Activated CD4-positive, alpha-beta T cell treated with anti-CD3 and anti-CD28 coated beads, Interleukin-2, amount 50 U/mL, for 1 hour (primary cell): ENCODE measurements at places on chromosomes 4 and X.

GRCh38 chr4:15976456-15977447 lies 13.8 kb upstream of the FGFBP2 start:
- DNase-seq: no peak

DNA sequence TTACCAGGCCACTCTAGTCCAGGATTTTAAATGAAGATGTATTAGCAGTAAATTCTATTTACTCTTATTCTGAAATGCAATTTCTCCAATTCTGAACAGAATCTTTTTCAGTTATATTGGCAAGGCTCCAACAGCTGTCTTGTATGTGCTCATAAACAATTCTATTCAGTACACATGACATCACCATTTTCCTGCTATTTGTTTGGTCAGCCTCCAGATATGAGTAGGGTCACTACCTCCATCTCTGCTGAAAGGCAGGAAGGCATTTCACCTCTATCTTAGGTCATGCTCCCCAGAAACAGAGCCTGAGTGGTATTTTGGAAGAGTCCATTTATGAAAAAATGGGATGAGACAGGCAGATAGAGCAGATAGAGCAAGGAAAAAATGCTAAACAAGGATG lies 151.1 kb upstream of the ADGRL3 start:
- DNase-seq: no peak

GRCh38 chrX:148466292-148466691 lies 34.1 kb upstream of the AFF2 start:
- DNase-seq: no peak

DNA sequence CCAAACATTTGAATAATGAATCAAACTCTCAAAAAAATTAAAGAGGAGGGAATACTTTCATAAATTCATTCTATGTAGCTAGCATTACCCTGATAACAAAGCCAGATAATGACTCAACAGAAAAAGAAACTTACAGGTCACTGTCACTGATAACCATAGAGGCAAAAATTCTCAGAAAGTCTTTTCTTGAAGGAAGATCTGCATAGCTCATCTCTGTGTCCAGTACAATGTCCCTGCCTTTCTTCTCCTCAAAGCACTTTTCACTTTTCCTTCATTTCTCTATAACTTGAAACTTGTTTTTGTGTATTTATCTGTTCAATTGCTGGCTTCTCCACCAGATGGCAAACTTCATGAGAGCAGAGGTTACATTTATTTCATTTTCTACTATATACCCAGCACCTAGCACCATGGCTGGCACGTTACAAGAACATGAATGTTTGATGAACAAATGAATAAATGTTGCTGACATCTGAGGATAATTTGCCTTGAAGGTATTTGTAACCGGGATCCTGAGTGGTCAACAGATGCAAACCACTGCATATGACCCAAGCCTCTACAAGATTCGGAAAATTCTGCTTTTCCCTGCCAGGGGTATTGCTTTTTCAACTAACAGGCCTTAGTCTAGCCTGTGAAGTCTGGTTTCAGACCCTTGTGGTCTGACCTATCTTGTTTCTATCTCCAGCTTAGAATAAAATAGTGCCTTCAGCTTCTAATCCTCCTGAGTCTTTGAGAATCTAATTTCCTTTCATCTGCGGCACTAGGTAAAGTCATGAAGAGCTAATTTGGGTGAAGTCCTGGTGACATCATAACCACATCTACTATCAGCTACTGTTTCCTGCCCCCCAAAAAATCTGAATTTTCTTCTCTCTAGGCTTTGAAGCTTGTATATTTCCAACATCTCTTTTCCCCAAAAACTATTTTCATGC lies 52.5 kb upstream of the ANTXR2 start:
- peak; percentile 28 for DNase-seq

GRCh38 chr4:84530871-84531270 lies 31.8 kb upstream of the NKX6-1 start:
- no peak for DNase-seq

DNA sequence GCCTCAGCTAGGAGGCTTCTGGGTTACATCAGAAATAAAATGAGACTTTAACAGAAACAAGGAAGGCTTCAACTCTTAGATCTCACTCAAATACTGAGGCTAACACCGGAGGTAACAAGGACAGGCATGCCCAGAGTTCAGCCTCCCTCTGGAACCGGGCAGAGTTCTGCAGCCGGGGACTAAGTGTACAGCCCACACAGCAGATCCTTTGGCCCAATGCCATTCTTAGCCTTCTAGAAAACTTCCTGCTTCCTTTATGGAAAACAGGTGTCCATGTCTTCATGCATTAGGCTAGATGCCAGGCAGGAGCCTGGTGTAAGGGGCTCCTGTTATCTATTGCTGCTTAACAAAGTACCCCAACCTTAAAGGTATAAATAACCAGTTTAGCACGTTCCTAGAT lies 369.7 kb downstream of the BCOR start:
- DNase-seq: no peak

DNA sequence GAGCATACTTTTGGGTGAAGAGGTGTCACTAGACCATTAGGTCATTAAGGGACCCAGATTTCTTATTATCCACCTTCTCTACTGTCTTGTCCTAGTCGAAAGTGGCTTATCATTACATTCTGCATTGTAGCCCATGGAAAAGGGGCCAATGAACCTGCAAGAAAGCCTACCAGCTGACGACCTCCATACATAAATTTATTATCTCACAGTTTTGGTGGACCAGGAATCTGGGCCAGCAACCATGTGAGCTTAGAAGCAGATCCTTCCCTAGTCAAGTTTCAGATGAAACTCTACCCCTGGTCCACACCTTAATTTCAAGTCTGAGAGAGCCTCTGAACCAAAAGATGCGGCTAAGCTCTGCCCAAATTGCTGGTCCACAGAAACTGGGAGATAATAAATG lies 37.6 kb downstream of the RPS6KA3 start:
- DNase-seq: no peak

DNA sequence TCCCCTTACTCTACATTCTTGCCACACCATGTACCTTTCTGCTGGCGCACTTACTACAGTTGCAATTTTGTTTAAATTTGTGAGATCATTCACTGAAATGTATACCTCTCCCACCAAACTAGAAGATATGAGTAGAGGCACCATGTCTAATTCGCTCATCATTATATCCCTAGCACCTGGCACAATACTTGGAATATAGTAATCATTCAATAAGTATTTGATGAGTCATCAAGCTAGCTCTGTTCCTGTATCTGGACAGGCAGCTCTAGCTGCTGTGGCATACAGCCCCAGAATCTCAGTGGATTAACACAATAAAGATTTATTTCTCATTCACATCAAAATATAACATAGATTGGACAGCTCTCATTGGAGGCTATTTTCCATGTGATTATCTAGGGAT lies 245.9 kb downstream of the IDS start:
- DNase-seq: no peak

GRCh38 chr4:2874861-2875260 lies 31.2 kb downstream of the ADD1 start:
- no peak for DNase-seq

- no peak for DNase-seq
Measured at GRCh38 chrX:154712781-154713740, 37.8 kb downstream of the GAB3 start.

- no peak for DNase-seq
Measured at GRCh38 chr4:104519588-104519987, 24.9 kb upstream of the CXXC4 start.

DNA sequence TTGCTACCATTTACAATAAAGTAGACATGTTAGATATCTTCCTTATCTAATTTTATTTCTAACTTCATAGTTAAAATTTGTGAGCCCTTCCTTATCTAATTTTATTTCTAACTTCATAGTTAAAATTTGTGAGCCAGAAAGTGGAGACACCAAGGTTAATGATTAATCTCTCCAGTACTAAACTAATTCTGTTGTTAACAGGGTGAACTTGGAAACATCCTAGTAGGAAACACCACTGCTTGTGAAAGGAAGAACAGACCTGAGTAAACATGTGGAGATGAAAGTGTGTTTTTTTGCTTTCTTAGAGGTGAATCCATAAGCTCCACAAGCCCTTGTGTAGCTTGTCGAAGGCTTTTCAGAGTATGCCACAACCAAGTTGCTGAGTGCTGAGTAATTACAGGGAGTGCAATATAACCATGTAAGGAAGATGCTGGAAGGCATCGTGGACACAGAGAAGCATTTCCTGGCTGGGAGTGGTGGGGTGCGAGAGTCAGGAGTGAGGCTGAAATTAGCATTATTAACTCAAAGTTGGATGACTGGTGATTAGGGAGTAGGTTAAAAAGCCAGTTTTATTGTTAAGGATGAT lies 118.6 kb upstream of the NEIL3 start:
- no peak for DNase-seq

DNA sequence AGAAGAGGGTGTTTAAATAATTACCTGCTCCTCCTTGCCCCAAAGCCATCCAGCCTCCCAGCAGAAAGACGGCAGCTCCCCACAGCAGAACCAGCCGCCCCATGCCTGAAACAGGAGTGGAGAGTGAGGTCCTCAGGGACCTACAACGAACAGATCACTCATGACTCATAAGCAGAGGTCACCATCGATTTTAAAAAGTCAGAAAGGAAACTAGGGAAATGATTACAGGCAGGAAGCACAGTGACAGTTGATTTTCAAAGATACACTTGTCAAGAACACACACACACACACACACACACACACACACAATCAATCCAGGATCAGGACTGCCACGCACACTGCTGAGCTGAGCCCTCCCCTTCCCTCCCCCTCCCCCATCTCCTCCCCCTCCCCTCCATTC lies at the start of gene CRLF2:
Gene CRLF2 (minus strand): TSS at position 118 of the 400 bp plus-strand sequence. CDS start 15 bp downstream, at position 103.
- peak; percentile 13 for DNase-seq

DNA sequence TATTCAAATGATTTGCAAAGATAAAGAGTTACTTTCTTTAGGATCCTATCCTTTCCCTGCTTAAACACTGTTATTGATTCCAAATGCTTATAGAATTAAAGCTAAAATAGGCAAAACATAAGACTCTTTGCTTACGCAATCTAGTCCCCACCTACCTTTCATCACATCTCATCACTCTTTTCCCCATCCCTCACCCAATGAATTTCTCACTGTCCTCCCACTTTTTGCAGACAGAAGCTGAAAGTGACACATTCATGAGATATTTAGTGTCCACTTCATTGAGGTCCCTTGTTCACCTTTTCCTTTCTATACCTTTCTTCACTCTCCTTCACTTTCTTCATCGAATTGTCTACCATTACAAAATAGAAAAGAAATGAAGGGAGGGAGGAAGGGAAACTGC lies 424 bp downstream of the SATL1 start:
- DNase-seq: no peak

- DNase-seq: no peak
Measured at GRCh38 chrX:105526431-105526830, 295.9 kb upstream of the NRK start.

- no peak for DNase-seq
Measured at GRCh38 chr4:5979981-5980380, 38.2 kb downstream of the C4orf50 start.

- no peak for DNase-seq
Measured at GRCh38 chr4:121192480-121192879, 28.4 kb upstream of the TNIP3 start.

GRCh38 chr4:140048419-140048995 lies 105.5 kb downstream of the MAML3 start:
- DNase-seq: no peak

DNA sequence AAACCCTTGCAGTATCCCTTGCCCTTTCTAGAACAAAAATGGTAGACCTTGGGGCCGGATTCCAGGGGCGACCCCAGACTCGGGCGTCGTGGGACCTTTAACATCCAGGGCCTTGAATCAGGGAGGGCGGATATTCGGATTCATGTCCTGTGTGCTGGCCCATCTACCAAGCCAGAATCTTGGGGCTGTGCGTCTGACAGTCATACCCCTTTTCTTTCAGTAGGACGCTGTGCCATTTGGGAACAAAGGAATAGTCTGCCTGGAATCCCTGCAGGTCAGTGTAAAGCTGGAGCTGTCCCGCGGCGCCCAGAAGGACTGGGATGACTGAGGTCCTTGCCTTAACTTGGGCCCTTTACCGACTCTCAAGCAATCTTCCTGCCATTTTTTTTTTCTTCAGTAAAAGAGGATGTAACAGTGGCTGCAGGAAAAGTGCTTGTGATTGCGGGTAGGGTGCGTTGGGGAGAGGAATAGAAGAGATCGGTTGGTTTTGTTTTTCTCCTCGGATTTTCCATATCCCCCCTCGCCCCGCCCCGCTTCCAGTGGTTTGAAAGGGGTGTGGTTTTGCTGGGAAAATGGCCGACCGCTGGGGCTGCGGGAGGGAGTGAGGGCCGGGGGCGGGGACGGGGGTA lies 518 bp downstream of the ARMCX1 start:
- DNase-seq: no peak

GRCh38 chrX:109704563-109704962 lies 28.5 kb downstream of the ACSL4 start:
- no peak for DNase-seq

DNA sequence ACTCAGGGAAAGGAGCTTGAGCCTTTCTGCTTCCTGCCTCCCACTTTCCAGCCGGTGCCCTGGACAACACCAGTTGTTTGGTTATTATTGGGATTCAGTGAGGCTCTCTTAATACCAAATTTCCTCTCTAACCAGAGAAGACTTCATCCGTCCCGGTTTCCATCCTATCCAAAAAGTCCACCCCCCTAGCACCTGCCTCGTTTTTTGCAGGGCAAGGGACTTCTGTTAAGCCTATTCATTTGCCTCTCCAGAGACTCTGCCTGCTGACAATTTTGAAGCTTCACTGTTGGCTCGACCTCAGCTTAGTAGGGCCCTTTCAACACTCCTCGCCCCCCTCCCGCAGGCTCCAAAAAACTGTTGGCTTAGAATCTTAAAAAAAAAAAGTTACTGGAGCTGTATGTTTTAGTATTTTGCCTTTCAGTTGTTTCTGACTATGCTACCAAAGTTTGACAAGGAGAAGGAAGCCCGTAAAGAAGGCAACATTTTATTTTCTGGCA lies 779 bp upstream of the PRSS12 start:
- no peak for DNase-seq

- no peak for DNase-seq
Measured at GRCh38 chr4:152613351-152613750, 66.4 kb downstream of the TMEM154 start.

DNA sequence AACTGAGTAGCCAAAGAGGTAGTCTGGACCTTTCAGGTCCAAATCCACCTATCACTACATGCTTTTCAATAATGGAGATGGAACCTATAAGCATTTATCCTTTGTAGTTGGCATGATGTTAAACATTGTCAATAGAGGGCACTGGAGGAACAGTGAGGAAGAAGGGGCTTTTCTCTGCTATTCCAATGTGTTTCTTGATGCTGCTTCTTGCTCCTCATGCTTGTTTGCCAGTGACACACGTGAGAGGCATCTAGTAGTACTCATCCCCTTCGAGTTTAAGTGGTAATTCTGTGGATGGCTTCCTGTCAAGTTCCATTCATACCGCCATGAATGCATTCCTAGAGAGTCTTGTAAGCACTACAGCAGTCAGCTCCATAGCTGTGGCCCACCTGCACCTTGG lies 84.0 kb downstream of the NAA11 start:
- DNase-seq: no peak

- DNase-seq: no peak
Measured at GRCh38 chrX:153414856-153415510, 3.7 kb downstream of the ZFP92 start.

DNA sequence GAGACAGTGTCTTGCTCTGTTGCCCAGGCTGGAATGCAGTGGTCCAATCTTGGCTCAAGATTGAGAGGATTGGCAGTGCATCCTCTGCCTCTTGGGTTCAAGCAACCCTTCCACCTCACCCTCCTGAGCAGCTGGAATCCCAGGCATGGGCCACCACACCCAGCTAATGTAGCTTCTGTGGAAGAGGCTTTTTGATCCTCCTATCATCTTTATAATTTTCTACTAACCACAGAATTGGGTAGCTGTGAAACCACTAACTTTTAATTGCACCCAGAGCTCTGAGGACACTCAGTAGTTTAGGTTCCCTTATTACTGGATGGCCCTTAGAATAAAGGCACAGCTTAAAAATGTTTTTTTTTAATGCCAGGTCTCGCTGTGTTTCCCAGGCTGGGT lies 8.9 kb upstream of the AGA start:
- DNase-seq: no peak
